ENCODE measurements at places on chromosomes 12 and 14.

- DNase-seq, result no peak
Measured at GRCh38 chr14:35617500-35617899, 83.5 kb downstream of the INSM2 start.

- DNase-seq, result no peak
Measured at GRCh38 chr12:91817517-91817916, 328.1 kb downstream of the BTG1 start.

GRCh38 chr12:120012067-120012621, 23.1 kb downstream of the BICDL1 start:
- peak; percentile 35 for DNase-seq

- no peak for DNase-seq
Measured at GRCh38 chr14:75205591-75205990, 29.2 kb upstream of the TMED10 start.

DNA sequence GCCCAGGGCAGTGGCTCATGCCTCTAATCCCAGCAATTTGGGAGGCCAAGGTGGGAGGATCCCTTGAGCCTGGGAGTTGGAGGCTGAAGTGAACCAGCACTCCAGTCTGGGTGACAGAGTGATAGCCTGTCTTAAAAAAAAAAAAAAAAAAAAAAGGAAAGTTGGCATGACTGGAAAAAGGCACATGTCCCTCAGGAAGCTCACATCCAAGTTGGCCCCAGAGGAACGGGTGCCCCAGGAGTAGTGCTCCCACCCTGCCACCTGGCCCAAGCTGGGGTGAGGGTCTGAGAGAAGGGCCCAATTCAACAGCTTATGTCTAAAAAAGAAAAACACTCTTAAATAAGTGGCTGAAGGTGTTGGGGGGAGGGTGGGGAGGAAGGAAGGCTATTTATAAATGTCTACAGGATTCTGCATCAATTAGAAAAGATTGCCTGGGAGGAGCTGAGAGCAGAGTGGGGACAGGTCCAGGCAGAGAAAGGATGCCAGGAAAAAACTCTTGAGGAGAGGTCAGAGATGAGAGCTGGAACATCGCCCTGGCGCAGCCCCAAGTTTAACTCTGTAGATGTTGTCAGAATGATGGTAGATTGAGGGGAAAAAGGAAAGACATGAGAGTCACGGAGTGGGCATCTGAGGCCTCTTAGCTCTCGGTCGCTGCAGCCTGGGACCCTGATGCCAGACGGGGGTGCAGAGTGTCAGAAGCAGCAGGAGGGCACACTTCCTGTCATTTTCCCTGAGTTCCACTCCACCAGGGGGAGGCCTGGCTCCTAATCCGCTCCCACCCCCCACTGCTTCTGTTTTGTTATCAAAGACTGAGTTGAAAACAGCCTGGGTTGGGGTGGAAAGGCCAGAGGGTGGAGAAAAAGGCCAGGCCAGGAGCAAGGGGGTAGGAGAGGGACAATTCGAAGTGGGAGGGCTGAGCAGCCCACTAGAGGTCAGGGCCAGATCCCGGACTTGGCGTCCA, 7.3 kb downstream of the SPRYD3 start:
- no peak for DNase-seq

- no peak for DNase-seq
Measured at GRCh38 chr12:2306735-2307134, 253.9 kb downstream of the CACNA1C start.

- no peak for DNase-seq
Measured at GRCh38 chr12:111362687-111363475, 6.0 kb downstream of the PHETA1 start.

Data from GM12891 (cell line).